G401 (cell line): ENCODE measurements at places on chromosomes 4 and X.

- DNase-seq: no peak
Measured at GRCh38 chr4:657338-657833, 16.7 kb downstream of the ATP5ME start.

- DNase-seq: no peak
Measured at GRCh38 chr4:110635163-110635865, 12.4 kb upstream of the PITX2 start.

DNA sequence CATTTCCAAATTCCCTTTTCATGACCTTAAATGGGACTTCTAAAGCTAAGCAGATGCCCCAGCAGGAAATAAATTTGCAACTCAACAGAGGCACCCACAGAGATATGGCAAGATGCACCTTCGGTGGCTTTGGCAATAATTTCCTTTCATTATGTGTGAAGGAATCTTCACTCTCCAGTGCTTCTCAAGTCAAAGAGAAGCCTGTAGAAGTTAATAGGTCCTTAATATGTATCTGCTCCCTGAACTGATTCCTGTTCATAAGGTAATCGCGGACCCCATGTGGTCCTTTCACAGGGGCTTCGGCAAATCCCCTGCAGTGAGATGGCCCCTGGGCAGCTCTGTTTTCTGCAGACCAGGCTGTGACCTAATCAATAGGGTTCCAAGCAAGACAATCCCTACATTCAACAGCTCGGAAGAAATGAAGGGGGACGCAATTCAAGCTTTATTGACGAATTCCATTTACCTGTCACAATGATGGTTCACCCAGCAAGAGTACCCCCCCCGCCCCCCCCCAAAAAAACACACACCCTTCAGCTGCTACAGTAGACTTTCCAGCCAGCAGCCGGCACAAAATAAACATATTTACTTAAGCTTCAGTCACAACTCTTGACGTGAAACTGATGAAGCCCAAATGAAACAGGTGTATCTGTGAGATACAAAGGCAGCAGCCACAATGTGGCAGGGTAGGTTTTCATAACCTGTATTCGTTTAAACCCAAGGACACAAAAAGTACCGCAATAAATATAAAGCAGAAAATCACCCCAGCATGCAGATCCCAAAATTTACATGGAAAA lies 35.3 kb downstream of the FAT1 start:
- peak; percentile 49 for DNase-seq

DNA sequence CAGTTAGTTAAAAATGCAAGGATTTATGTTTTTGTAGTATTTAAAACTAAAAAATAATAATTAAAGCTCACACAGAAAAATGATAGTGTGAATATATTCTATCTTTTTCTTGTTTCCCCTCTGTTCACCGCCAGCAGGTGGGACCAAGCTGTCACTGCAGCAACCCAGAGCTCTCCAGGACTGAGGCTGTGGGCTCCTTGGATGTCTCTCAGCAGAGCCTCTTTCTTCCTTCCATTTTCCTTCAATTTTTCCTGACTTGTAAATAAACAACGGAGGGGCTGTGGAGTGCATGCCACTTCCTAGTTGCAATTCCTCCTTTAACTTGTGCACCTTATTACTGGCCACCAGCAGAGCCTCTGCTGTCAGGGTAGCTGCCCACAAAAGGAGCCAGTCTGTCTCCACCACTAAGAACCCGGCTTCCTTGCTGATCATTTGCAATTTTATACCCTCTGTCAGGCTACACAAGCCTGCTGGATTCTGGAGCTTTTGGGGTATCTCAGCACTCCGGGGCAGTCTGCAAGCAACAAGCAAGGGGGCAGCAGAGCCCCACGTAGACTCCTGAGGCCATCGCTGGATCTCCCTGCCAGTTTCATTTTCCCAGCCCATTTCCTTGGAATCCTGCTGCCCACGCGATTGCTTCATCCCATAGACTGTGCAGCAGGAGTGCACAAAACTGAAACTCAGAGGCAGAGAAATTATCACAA lies 1467.4 kb downstream of the C4orf33 start:
- DNase-seq: peak; percentile 20

DNA sequence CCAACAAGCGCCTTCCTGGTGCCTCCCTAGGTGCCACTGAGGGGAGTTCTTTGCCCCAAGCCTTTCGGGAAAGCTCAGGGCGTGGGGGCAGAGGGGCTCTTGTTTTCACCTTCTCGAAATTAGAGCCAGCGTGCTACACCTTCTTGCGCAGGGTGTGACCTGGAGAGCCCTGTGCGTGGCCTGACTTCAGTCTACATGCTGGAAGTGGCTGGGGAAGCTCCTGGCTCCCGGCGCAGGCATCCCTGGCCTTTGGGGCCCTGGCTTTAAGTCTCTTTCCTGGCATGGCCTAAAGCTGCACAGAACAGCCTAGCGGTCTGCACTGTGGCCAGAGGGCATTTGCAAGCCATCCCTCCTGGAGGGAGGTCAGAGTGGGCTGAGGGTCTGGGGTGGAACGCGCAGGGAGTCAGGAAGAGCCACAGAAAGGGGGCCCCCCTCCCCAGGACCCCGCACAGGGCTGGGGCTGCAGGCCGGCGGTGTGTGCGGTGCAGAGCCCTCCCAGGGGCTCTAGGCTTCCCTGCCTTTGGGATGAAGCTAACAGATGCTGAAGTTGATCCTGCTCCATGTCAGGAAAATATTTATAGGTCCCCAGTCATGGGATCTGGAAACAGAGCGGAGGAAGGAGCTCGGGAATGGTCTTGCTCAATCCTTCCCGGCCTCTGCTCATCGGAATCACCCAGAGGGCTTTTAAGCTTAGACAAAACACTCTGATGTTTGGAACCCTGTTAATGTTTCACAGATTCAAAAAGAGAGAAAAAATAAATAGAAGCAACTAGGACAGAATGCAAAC lies 781 bp upstream of the SPON2 start:
- DNase-seq: peak; percentile 66
